Breast epithelium (tissue), 4 donors: ENCODE measurements at places on chromosomes 11 and 22. TPM values are rescaled to one million over a fixed set of nuclear protein-coding genes. Genes with fewer than 3 reads are reported as not detected.

DNA sequence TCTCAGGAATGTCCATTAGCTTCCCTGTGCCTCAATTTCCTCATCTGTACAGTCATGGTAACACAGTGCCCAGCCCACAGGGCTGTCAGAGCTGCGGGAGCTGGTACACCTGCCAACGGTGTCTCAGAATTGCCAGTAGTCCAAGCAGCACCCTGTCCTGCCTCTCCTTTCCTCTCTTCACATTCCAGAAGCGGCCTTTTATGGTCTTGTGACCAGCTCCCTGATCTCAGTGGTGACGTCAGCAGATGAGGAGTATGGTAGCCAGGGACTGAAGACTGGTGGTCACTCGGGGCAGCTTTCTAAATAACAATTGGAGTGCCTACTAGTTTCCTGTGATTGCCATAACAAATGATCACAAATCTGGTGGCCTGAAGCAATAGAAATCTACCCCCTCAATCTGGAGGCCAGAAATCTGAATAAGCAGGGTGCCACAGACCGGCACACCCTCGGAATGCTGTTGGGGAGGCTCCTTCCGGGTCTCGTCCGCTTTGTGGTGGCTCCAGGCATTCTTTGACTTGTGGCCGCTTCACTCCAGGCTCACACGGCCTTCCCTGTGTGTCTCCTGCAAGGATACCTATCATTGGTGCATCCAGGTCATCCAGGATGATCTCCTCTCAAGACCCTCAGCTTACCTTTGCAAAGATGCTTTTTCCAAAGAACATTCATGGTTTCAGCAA, 2.1 kb downstream of the FADD start:
- H3K36me3 ChIP-seq = peaks cover 5% of the 10 kb centered on the region
- no peak for DNase-seq
- H3K4me1 ChIP-seq = peaks cover 6% of the 10 kb centered on the region
- H3K4me3 ChIP-seq = no peak overlapping the region

DNA sequence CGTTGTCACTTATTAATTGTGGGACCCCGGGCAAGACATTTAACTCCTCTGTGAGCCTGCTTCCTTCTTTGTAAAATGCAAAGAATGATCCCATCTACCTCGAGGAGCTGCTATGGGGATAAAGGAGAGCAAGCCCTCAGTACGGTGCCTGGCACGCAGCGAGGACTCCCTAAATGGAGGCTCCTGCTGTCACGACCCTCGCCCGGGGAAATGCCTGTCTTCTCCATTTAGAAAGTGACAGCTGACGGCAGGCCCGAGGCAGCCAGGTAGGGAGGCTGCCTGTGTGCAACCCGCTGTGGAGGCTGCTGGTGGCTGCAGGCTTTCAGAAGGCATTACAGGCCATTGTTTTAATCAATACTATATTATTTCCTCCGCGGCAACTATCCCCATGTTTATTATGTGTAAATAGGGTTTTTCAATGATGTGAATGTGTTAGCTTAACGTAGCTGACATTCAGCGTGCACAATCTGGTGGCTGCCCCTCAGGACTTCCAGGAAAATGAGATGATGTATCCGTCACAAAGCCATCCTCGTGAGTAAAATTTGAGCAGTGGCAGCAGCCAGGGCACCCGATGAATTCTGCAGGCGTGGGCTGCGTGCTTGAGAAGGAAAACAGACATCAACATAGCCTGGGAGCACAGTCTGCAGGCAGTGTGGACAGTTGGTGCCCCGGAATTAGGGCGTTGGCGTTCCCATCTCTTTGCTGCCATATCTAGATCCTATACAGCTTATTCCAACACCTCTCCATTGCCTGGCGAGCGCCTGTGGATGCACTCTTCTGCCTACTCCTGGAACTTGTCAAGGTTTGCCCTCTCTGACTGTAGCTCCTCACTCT, 228.3 kb downstream of the ST3GAL4 start:
- H3K27me3 ChIP-seq = no peaks in the 10 kb centered on the region
- no peak overlapping the region for H3K27ac ChIP-seq
- no peaks in the 10 kb centered on the region for H3K36me3 ChIP-seq
- DNase-seq = no peak
- no peaks in the 10 kb centered on the region for H3K4me1 ChIP-seq

GRCh38 chr22:32577591-32577990, 103.0 kb downstream of the FBXO7 start:
- peaks cover 6% of the 10 kb centered on the region for H3K4me1 ChIP-seq
- H3K4me3 ChIP-seq = no peak overlapping the region
- H3K27me3 ChIP-seq = no peaks in the 10 kb centered on the region
- H3K36me3 ChIP-seq = no peaks in the 10 kb centered on the region

ABTB2 gene
- 1.9 TPM for total RNA-seq
